Omental fat pad (tissue), 4 donors: ENCODE measurements at places on chromosomes 6 and 20. TPM values are rescaled to one million over a fixed set of nuclear protein-coding genes. Genes with fewer than 3 reads are reported as not detected.

GRCh38 chr6:138596591-138596990 lies 97.3 kb upstream of the NHSL1 start:
- no peak for DNase-seq

DNA sequence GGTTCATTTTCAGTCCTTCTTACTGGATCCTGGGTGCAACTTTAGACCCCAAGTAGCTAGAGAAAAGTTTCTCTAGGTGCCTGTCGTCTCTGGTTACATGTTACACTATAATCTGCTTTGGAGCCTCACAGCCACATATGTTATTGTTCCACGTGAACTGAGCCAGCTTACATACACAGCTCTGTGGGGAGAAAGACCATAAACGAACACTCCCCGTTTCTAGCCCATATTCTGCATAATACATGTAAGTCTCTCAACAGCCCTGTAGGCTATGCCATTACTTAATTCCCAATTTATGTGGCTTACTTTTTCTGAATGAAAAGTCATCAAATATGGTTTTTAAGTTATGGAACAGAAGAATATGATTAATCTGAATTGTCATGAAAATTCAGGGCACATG lies 233.8 kb downstream of the BCKDHB start:
- DNase-seq = no peak

ADGRG6 gene
- total RNA-seq = 30.4 TPM

BTNL2 gene
- not detected for total RNA-seq
